ENCODE measurements at places on chromosomes 5 and 9.

DNA sequence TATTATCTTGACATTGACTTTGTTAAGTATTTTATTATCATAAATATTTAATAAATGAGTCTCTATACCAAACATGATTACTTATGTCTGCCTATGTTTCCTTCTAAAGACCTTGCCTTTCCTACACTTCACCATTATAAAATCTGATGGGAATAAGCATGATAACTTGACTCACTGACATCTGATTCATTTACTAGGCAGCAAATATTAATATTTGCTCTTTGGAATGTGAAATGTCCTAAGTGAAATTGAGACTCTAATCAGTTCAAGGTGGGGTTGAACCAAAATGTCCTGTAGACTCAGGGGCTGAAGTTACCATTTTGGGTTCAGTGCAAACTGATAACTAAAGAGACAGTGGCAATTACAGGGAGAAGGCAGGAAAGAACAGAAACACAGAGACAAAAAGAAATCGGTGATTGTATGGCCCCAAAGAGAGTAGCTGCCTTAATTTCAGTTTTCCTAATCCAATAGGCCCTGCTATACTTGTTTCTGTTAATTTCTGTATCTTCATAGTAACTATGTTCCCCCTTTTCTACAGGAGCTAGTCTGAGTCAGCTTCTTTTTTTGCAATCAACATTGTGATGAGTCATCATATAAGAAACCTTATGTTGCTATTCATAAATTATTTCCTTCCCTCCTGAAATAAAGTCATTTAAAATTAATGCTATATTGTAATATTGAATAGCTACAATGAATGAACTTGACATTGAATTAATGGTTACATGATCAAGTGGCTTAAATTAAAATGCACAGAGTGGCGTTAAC is 296.8 kb downstream of the PDE4D start:
- no peak for DNase-seq

DNA sequence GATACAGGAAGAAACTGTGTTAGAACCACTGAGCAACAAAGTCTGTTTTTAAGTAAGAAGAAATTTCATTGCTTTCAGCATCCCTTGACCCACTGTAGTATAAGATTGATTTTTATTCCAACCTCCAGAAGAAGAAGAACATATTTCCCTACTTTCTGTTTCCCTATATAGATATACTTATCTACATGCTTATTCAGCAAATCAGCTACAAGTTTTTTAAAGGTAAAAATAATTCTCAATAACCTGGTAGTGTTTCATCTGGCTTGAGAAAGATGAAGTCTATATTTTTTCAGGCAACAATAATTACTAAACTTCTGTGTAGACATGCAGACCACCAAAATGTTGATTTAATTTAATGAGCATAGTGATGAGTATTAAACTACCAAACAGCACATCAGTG is 201.0 kb downstream of the OSTF1 start:
- DNase-seq, result no peak

DNA sequence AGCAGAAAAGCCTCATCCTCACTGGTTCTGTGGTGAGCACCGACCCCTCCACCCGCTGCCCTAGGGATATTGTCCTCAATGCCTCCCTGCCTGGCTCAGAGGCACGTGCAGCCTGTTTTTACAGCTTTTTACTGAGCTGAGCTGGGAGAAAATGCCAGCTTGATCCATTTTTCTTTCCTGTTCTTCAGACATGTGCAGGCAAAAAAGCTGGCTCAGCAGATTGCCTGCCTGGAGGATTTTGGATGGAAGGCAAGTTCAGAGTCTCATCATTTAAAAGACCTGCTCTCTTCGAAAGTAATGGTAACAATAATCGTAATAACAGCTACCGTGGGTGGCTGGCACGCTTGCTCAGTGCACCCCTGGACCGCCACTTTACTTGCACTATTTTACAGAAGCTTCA is 135.0 kb upstream of the SMIM23 start:
- no peak for DNase-seq

GRCh38 chr9:35611230-35611797 is 6.3 kb downstream of the TESK1 start:
- DNase-seq, result peak; percentile 60

DNA sequence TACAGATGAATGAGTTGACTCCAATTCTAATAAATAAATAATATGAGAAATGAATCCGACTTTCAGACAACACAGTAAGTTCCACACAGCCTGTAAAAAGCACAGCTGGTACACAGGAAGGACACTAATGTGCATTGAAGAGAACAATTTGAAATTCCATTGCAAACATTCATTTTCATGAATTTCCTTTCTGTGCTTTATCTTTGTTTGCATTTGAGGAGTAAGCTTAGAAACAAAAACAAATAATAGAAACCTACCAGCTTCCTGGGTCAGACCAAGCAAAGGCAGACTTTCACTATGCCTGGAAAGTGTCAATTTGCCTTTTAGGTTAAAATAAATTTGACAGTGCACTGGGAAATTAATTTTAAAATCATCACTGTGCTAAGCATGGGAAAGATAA is 143.8 kb upstream of the VLDLR start:
- DNase-seq, result no peak

- DNase-seq, result no peak
Measured at GRCh38 chr9:96088510-96088909, 213.0 kb downstream of the ERCC6L2 start.

- no peak for DNase-seq
Measured at GRCh38 chr5:127922603-127923002, 161.0 kb upstream of the SLC12A2 start.

DNA sequence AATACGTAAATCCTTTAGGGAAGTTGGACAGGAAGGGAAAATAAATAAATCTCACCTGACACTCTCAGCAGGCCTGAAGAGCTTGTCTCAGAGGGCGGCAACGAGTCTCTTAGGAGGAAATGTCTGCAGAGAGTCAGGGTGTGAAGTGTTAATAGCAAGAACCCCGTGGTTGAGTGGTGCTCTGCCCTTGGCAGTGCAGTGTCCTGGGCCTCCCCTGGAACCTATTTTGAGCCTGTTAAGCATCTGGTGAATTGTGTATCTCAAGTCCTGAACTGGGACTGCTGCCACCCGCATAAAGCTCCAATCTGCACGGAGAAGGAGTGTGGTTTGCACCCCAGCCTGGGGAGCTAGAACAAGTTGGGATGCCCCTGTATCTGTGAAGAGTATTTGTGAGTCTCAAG is 211.8 kb downstream of the GOLPH3 start:
- DNase-seq, result no peak

DNA sequence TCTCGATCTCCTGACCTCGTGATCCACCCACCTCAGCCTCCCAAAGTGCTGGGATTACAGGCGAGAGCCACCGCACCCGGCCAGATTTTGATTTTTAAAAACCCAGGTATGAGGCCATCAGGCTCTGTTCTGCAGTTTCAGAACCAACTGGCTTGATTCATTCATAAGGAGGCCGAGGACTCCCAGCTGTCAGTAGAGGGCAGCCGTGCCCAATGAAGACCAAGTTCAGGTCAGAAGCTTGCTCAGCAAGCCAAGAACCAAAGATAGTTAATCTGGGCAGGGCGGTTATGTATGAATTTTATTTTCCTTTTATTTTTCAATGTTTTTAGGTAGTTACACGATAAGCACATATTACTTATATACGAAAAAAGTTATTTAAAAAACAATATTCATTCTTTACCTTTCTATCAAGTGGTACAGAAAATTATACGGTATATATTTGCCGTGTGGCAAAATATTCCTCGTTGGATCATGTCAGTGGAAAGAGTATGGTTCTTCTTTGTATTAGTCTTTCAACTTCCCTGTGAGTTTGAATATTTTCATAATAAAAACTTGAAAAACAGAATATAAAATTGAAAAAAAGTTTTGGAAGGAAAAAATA is 18.0 kb downstream of the MGAT1 start:
- peak; percentile 73 for DNase-seq

GRCh38 chr9:127311239-127311741 is 46.7 kb downstream of the GARNL3 start:
- DNase-seq, result no peak

DNA sequence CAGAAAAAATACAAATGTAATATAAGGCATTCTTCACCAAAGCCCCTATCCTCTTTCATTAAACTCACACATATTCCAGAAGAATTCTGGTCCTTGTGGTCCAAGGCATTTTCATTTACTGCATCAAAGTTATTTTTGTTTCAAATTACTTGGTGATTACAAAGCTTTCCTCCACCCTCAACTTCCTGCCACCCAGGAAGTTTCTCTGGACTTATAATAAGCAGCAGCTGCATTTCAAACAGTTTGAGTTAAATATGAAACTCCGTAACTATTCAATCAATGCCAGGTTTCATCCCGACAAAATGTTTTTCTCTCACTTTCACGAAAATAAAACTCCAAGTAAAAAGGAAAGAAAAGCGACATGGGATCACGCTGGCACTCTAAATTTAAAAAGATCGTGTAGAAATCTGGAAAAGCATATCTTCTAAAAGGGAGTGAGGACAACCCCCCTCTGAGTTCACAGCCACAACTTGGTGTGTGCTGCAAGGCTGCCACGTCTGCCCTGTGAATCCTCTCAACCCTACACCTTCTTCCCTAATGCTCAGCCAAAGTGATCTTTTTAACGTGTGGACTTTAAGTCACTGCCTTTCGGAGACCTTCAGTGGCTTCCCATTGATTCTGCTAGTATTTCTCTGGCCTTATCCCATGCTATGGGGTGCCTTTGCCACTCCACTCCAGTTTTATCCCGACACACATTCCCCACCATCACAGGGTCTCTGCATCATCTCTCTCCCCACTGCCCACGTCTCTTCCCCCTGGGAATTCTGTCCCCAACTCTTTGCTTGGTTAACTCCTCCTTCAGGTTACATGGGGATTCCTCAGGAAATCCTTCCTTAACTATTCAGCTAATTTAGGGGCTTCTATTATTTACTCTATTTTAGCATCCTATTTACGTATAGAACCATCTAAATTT is 91.1 kb upstream of the CER1 start:
- DNase-seq, result no peak

- no peak for DNase-seq
Measured at GRCh38 chr5:153099328-153099727, 391.1 kb upstream of the GRIA1 start.

DNA sequence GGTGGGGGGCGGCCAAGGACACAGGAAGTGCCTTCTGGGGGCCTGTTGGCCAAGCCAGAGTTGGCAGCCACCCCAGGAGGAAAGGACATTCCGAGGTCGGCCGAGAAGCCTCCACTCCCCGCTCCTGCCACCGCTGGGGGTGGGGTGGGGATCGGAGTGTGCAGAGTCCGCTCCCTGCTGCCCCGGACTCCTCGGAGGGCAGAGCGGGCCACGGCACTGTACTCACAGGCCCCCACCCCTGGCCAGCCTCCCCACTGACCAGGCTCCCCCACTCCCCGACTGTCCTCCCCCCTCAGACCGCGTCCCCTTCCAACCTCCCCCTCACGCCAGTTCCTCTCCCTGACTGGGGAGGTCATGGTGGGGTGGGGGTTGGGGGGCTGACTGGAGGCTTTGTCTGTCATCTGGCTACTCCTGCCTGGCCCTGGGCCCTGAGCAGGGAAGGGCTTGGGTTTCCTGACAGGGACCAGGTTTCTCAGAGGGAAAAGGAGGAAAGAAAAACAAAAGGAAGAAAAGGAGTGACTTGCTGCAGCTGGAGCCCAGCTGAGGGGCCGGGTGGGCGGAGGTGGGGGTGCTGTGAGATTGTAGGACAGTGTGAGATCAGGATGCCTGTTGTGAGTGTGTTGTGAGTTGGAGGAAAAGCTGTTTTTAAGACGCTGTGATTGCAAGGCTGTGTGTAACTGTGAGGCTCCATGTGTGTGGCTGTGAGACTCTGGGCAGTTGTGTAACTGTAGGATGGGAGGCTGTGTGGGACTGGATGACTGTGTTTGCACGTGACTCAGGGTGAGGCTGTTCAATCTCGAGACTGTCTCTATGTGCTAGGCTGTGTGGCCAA is 29.7 kb downstream of the CNTFR start:
- no peak for DNase-seq

DNA sequence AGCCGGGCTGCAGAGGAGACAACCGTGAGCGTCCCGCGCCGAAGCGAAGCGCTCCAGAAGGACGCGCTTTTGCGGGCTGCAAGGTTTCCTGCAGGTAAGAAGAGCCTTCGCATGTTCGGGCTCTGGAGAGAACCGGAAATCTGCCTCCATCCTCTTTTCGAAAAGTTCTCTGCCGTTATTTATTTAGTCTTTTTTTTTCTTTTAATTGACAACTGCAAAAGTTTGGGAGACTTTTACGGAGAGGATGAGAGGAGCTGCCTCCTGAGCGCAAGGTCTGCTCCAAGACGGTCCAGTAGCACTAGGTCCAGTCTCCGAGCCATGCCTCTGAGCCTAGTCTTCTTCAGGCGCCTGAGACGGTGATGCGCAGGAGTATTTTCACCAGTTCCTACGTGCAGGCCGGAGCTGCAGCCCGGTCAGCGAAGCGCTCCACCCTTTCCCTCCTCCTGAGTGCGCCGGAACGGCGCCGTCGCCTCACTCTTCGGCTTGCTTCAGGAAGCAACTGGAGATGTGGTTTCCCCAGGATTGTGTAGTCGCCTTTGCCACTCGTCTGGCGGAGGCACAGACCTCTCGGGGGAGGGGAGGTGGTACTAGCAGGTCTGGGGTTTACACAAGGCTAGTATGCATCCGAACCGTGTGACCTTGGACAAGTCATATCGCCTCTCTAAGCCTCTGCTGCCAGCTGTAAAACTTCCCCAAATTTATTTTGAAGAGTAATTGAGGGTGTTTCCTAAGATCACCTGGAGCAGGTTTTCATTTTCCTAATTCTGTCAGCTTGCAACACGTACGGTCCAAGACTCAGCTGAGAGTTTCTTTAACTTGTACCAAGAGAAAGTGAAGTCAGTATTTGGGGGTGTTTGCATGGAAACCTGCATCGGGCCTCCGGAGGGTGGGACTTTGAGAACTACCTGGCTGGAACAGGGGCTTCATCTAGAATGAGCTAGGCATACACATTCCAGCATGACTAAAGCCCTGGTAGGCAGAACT is 4.5 kb downstream of the POU4F3 start:
- no peak for DNase-seq

- DNase-seq, result no peak
Measured at GRCh38 chr5:3221432-3221831, 374.2 kb upstream of the IRX1 start.

- DNase-seq, result no peak
Measured at GRCh38 chr5:39266442-39266841, 47.1 kb upstream of the FYB1 start.

- no peak for DNase-seq
Measured at GRCh38 chr5:80565330-80565729, 4.8 kb downstream of the ANKRD34B start.

GRCh38 chr9:106405871-106406435 is 457.0 kb upstream of the ZNF462 start:
- DNase-seq, result no peak

DNA sequence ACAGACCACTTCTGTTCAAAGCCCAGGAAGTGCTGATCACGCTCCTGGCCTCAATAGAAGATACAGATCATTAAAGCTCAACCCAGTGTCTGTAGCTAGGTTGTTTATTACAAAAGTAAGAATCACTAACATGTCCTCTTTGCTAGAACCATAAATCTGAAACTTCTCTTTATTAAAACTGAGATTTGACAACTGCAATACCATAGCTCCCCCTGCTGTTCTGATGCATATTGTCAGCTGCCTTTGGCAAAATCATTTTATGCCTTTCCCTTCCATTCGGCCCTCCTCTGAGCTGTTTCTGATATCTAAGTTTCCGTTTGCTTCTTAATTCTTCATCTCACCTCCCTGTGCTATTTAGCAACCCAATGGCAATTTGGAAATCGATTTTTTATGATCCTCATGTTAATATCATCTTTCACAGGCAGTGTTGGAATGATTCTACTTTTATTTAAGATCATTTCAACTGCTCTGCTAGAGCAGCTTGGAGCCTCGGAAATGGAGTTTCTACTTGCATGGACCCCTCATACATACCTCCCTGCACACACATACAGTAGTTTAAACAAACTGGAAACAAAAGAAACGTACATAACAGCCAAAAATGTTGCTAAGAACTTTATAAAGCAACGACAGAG is 998.8 kb downstream of the MAT2B start:
- no peak for DNase-seq
